ENCODE measurements at places on chromosomes 7 and 10. TPM values are rescaled to one million over a fixed set of nuclear protein-coding genes. Genes with fewer than 3 reads are reported as not detected.
A peak's percentile ranks its signal among the peaks of the same experiment; 100 is the strongest.

- H3K27ac ChIP-seq: no peak overlapping the region
- no peaks in the 10 kb centered on the region for H3K4me1 ChIP-seq
- DNase-seq: no peak
- no peaks in the 10 kb centered on the region for H3K27me3 ChIP-seq
- H3K36me3 ChIP-seq: peaks cover 1% of the 10 kb centered on the region
- no peak overlapping the region for H3K4me3 ChIP-seq
Measured at GRCh38 chr7:7228967-7229366, 46.6 kb downstream of the C1GALT1 start.

DNA sequence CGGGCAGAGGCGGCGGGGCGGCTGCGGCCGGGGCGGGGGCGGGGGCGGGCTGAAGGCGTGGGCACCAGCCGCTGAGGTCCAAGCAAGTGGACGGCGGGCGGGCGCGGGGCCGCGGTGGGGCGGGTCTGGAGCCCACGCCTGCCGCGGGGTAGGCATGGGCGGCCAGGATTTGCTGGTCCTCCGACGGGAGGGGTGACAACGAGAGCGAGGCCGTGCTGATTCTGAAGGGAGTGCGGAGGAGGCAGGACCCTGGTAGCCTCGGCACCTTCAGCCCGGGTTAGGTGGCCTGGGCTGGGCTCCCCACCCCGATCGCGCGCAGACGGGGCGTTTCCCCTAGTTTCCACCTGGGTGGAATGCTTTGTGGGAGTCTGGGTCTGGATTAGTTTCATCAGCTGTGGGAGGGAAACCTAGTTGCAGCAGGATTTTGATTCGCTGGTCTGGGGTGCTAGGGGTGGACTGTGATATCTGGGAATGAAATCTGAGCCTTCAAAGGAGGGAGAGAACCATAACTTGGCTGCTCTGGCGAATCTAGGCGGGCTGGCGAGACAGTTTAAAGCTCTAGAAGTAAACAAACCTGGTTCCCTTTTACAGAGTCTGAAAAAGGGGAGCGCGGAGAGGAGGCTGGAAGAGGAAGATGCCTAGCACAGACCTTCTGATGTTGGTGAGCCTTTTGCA is 609 bp downstream of the SGPL1 start:
- peak overlapping the region; percentile 70 for H3K4me3 ChIP-seq
- peaks cover 6% of the 10 kb centered on the region for H3K36me3 ChIP-seq
- DNase-seq: peak; percentile 47
- peaks cover 19% of the 10 kb centered on the region for H3K4me1 ChIP-seq
- H3K27ac ChIP-seq: peak overlapping the region; percentile 65
- no peaks in the 10 kb centered on the region for H3K27me3 ChIP-seq

DNA sequence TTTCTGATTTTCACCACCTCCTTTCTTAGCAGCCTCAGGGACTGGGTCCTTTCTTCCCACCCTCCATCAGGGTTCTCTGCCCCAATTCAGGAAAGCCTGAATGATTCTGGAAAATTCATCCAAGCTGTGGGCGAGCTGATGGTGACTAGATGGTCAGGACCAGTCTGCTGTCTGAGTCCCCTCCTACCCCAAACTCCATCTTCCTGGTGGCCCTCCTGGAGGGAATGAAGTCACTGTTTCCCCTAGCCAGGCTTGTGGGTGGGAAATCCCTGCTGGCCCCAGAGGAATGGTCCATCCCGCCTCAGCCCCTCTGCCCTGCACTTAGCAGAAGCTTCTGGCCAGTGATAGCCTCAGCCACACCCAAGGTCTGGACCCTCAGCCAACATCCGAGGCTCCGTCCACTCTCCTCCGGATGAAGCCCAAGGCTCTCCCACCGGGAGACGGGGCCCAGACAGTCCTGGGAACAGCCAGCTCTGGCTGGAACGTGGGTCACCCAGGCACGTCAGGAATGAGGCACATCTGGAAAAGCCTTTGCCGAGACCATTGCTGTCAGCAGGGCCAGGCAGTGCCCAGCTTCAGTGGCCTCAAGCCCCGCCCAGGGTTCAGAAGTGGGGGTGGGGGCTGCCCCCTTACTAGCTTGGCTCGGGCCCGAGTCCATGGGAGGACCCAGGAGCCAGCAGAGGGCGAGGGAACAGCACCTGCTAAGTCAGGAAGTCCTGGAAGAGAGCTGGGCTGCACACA is 4.0 kb upstream of the AQP1 start:
- no peak overlapping the region for H3K27ac ChIP-seq
- H3K4me3 ChIP-seq: no peak overlapping the region
- no peak for DNase-seq
- H3K36me3 ChIP-seq: no peaks in the 10 kb centered on the region

DNA sequence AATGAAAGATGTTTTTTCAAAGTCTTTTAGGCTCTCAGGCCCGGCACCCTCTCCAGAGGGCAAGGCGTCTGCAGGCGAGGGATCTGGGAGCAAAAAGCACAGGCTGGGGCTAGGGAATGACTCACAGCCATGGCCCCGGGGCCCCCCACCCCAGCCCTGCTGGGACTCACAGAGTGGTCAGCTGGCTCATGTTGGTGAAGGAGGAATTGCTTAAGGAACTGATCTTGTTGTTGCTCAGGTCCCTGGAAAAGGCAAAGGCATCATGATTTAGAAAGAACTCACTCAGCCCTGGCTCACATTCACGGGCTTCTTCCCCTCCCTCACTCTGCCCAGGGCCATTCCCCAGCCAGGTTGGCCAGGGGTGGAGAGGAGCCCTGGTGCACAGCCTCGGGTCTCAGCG is 151.5 kb downstream of the SLIT1 start:
- peaks cover 23% of the 10 kb centered on the region for H3K27me3 ChIP-seq
- H3K4me3 ChIP-seq: no peak overlapping the region
- H3K36me3 ChIP-seq: no peaks in the 10 kb centered on the region
- no peaks in the 10 kb centered on the region for H3K4me1 ChIP-seq

DNA sequence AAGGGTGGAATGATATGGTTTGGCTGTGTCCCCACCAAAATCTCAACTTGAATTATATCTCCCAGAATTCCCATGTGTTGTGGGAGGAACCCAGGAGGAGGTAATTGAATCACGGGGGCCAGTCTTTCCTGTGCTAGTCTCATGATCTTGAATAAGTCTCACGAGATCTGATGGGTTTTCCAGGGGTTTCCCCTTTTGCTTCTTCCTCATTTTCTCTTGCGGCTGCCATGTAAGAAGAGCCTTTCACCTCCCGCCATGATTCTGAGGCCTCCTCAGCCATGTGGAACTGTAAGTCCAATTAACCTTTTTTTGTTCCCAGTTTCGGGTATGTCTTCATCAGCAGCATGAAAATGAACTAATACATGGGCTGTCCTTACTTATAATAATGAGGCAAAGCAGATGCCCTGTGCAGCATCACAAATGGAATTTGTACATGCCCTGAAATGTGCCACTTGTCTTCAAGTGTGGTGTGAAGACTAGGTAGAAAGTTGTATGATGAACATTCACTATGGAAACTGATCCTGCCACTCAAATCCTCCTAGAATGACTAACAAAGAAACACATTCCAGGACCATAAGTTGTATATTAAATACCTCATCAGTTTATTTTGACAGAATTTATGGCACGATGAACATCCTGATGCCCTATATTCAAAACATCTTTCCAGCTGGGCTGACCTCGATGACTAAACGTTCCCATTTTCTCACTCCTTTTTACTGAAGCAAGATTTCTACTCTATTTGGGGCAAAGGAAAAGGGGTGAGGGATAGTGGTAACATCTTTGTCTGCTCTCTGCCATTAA is 122.8 kb upstream of the CTTNBP2 start:
- no peaks in the 10 kb centered on the region for H3K36me3 ChIP-seq
- H3K4me1 ChIP-seq: no peaks in the 10 kb centered on the region
- no peak for DNase-seq
- H3K4me3 ChIP-seq: no peak overlapping the region
- no peaks in the 10 kb centered on the region for H3K27me3 ChIP-seq

- H3K27ac ChIP-seq: no peak overlapping the region
- no peaks in the 10 kb centered on the region for H3K36me3 ChIP-seq
- no peaks in the 10 kb centered on the region for H3K4me1 ChIP-seq
- DNase-seq: no peak
- peaks cover 4% of the 10 kb centered on the region for H3K27me3 ChIP-seq
- H3K4me3 ChIP-seq: no peak overlapping the region
Measured at GRCh38 chr10:95303535-95303934, 12.7 kb upstream of the PDLIM1 start.

- DNase-seq: no peak
- no peaks in the 10 kb centered on the region for H3K27me3 ChIP-seq
- no peaks in the 10 kb centered on the region for H3K4me1 ChIP-seq
Measured at GRCh38 chr10:132710036-132710686, 75.8 kb downstream of the NKX6-2 start.

DNA sequence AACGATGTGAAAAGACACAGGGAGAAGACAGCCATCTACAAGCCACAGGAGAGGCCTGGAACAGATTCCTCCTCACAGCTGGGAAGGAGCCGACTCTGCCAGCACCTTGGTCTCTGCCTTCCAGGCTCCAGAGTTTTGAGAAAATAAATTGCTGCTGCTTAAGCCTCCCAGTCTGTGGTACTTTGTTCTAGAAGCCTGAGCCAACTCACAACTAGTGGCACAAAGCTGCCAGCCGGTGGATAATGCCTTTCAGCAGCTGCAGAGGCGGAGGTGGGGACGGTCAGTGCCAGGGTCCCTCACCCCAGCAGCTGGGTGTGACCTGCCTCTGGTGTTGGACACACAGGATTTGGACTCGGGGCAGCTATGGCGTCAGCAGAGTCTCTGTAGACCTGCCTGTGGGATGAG is 255.4 kb upstream of the PITRM1 start:
- H3K27me3 ChIP-seq: no peaks in the 10 kb centered on the region
- peaks cover 5% of the 10 kb centered on the region for H3K4me1 ChIP-seq

- no peak overlapping the region for H3K4me3 ChIP-seq
- H3K27me3 ChIP-seq: peaks cover 79% of the 10 kb centered on the region
- no peak for DNase-seq
- H3K4me1 ChIP-seq: peaks cover 12% of the 10 kb centered on the region
Measured at GRCh38 chr7:5417106-5418071, 6.2 kb downstream of the TNRC18 start.

- H3K36me3 ChIP-seq: no peaks in the 10 kb centered on the region
- H3K27ac ChIP-seq: no peak overlapping the region
- H3K4me3 ChIP-seq: no peak overlapping the region
- DNase-seq: no peak
- H3K4me1 ChIP-seq: no peaks in the 10 kb centered on the region
- no peaks in the 10 kb centered on the region for H3K27me3 ChIP-seq
Measured at GRCh38 chr7:82926477-82926876, 236.2 kb downstream of the PCLO start.

DNA sequence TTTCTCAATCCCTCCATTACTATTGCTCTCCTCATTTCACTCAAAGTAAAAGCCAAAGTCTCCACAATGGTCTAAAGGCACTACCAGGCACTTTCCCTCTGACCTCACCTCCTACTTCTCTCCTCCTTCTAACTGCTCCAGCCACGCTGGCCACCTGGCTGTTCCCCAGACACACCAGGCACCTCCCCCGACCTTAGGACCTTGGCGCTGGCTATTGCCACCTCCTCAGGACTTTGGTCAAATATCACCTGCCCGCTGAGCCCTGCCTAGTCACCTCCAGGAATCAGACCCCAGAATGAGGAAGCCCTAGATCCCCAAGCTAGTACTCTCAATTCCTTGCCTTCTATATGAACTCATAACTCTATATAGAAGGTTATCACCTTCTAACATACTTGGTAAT is 66.2 kb upstream of the STEAP1B start:
- peaks cover 30% of the 10 kb centered on the region for H3K4me1 ChIP-seq
- H3K27ac ChIP-seq: no peak overlapping the region
- H3K36me3 ChIP-seq: no peaks in the 10 kb centered on the region
- no peaks in the 10 kb centered on the region for H3K27me3 ChIP-seq

DNA sequence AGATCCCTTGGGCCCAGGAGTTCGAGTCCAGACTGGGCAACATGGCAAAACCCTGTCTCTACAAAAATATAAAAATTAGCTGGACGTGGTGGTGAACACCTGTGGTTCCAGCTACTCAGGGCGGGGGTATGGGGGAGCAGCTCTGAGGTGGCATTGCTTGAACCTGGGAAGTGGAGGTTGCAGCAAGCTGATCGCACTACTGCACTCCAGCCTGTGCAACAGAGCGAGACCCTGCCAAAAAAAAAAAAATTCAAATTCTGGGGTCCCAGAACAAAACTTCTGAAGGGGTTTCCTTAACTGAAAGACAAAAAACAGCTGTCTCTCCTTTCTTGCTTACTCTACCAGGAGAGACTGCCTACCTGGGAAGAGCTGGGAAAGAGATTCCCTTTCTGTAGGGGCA is 27.0 kb downstream of the DNMBP start:
- no peak for DNase-seq
- H3K27me3 ChIP-seq: no peaks in the 10 kb centered on the region

DNA sequence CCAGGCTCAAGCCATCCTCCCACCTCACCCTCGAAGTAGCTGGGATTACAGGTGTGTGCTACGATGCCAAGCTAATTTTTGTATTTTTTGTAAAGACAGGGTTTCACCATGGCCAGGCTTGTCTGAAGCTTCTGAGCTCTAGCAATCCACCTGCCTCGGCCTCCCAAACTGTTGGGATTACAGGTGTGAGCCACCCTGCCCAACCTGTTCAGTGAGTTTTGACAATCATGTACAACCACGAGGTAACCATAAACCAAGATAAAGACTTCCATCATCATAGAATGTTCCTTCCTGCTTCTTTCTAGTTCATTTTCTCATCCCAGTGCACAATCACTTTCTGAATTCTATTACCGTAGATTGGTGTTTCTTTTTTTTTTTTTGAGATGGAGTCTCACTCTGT is 30.5 kb upstream of the MKRN1 start:
- H3K4me3 ChIP-seq: no peak overlapping the region
- H3K4me1 ChIP-seq: no peaks in the 10 kb centered on the region
- no peak for DNase-seq
- H3K27me3 ChIP-seq: peaks cover 4% of the 10 kb centered on the region

- H3K27ac ChIP-seq: peak overlapping the region; percentile 39
- no peaks in the 10 kb centered on the region for H3K36me3 ChIP-seq
- H3K27me3 ChIP-seq: peaks cover 10% of the 10 kb centered on the region
- no peak for DNase-seq
- H3K4me3 ChIP-seq: peak overlapping the region; percentile 21
Measured at GRCh38 chr10:97796651-97797050, 24.9 kb upstream of the SFRP5 start.

GRCh38 chr10:98223874-98224273 is 44.1 kb downstream of the LOXL4 start:
- no peak overlapping the region for H3K27ac ChIP-seq
- no peak for DNase-seq
- no peak overlapping the region for H3K4me3 ChIP-seq
- no peaks in the 10 kb centered on the region for H3K36me3 ChIP-seq

- H3K27ac ChIP-seq: no peak overlapping the region
- no peaks in the 10 kb centered on the region for H3K4me1 ChIP-seq
- peaks cover 42% of the 10 kb centered on the region for H3K27me3 ChIP-seq
- no peaks in the 10 kb centered on the region for H3K36me3 ChIP-seq
Measured at GRCh38 chr10:122454071-122454470, 382 bp upstream of the ARMS2 start.

DNA sequence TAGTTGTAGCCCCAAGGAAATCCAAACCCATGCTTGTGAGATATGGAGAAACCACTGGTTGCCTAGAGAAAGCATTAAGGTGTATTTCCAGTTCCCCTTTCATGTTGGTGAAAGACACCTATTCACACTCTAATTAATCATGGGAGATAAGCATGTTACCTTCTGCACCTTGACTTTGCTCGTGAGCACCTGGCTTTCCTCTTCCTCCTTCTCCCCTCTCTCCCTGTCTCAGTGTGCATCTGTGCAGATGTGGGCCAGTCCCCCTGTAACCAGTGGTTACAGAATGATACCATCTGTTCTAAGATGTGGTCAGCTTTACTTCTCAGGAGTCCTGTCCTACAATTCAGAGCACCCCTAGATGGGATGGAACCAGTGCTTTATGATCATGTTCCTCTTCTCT is 160.6 kb downstream of the LCOR start:
- no peak for DNase-seq
- no peaks in the 10 kb centered on the region for H3K36me3 ChIP-seq
- H3K4me3 ChIP-seq: no peak overlapping the region

Gene TSPAN33
- 5.7 TPM for total RNA-seq

Gene NEBL
- total RNA-seq: 0.41 TPM

Gene MYL10
- total RNA-seq: not detected

Gene AHCYL2
- 17.1 TPM for total RNA-seq

Gene CUZD1
- total RNA-seq: 4.9 TPM

Data from T-cell (primary cell).